ENCODE measurements at places on chromosomes 2 and 18.
A peak's percentile ranks its signal among the peaks of the same experiment; 100 is the strongest.

- DNase-seq: no peak
Observed at GRCh38 chr2:106566050-106566449, 78.9 kb downstream of the CD8B2 start.

DNA sequence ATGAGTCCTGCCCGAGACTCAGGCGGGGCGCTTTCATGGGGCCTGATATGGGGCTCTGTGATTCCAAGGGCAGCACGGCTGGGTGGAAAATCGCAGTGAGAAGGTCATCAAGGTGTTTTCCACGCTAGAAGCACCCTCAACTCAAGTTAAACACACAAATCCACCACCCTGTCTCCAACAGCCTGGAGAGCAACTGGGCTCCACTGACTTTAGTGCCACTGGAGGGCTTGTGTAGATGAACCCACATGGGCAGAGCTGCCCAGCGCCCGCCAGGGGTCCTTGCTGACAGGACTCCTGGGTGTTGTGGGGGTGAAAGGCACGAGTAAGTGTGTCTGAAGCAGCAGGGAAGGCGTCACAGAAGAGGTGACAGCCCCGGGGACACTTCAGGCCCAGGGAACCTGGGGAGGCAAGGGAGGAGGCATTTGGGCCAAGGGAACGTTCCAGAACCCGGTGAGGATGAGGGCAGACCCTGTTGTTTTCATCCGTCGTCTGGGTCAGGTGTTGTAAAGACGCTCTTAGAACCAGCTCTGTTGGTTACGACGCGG is 51.8 kb upstream of the CTDP1 start:
- no peak for DNase-seq

DNA sequence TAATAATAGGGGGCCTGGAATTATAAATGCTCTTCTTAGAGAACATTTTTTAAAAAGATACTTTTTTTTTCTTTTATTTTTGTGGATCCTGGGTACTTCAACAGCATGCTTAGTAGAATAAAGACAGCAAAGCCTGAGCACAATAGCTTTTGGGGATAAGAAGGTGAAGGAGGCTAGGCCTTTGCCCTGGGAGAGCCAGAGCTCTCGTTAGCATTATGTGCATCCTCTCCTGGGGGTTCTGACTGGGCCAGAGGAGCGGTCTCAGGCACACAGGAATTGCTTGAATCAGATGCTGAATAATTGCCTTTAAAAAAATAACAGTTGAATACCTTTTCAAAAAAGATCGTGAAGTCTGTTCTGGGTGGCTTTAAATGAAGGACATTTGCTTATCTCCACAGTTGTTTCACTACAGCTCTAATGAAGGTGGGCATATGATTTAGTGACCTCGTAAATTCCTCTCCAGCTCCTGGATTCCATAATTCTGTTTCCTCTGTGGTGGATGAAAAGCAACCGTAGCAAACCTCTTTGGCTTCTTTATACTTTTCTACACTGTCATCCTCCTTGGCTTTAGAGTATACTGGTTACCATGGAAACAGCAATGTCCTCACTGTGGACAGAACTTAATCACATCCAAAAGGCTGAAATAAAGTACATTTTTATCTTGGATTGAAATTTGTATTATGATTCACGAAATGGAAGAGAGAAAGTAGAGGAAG is 133.8 kb downstream of the MAIP1 start:
- DNase-seq: no peak

DNA sequence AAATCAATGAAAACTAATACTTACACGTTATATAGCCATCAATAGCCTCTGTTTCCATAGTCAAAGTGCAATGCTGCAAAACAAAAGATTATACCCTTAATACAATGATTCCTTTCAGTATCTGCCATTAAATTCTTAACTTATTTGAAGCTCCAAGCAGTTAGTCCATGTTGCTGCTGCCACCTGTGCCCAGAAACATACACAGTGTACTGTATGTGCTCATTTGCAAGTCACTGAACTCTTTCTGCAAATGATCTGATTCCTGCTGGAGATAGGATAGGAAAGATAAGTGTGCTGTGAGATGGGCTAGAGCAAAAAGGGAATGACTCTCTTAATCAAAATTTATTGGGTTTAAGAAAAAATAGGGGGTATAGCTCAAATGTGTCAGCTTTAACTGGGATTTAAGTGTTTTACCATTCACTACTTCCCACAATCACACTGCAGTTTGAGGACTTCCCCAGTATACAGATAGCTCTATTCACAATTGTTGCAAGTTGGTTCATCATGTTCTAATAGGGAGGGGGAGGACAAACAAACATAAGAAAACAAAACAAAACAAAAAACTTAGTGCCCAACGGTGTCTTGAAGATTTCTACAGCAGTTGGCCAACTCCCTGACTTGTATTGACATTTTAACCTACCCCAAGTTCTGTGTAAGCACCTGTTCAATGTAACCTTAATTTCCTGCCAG is 2.7 kb downstream of the IKZF2 start:
- DNase-seq: no peak

- no peak for DNase-seq
Observed at GRCh38 chr2:115584507-115584906, 1142.1 kb downstream of the DPP10 start.

DNA sequence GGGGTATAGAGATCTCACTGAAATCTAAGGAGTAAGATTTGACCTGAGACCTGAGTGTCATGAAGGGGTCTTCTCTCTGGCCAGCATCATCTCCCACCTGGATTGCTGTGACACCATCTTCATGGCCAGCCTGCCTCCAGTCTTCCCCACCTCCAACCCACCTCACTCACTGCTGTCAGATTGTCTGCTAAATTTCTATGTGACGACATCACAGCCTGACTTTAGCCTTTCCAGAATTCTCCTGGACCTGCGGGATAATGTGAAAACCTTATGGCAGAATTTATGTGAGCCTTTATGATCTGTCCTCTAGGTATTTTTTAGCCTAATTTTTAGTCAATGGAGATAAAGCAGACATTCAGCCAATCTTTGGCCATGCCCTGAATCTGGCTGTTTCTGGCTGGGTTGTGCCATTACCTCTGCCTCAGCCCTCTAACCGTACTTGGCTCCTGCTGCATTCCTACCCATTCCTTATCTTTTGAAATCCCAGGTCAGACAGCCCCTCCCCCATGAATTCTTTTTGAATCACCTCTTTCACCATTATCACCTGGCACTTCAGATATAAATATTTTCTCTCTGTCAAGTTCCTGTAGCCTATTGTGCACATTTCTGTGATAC is 66.4 kb upstream of the MMADHC start:
- DNase-seq: no peak

- no peak for DNase-seq
Observed at GRCh38 chr2:36427790-36428243, 72.2 kb downstream of the CRIM1 start.

GRCh38 chr18:39846265-39846664 is 2108.8 kb upstream of the PIK3C3 start:
- DNase-seq: no peak

DNA sequence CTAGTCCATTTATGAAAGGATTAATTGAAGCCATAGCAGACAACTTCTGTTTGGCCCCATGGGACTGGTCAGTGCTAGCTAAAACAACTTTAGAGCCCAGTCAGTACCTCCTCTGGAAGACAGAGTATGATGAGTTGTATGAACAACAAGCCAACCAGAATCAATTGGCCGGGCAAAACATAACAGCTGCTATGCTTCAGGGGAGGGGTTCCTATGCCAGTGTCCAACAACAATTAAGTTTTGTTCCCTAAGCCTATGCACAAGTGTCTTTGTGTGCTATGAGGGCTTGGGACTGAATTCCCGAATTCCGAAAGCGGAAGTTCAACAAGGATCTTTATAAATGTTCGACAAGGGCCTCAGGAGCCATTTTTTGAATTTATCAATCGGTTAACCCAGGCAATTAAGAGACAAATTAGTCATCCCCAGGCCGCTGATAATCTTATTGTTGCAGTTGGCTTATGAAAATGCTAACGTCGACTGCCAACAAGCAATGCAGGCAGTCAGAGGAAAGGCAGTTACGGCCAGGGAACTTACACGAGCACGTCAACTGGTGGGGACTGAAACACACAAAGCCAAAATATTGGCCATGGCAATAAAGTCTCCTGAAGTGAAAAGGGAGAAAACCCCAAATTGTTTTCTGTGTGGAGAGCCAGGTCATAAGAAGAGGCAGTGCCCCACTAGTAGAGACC is 57.9 kb downstream of the ZNF638 start:
- no peak for DNase-seq

- DNase-seq: no peak
Observed at GRCh38 chr2:215503381-215503780, 67.5 kb upstream of the FN1 start.

GRCh38 chr2:241940329-241940728 is 70.8 kb downstream of the RTP5 start:
- no peak for DNase-seq

- DNase-seq: no peak
Observed at GRCh38 chr2:58853420-58853819, 612.3 kb upstream of the FANCL start.

DNA sequence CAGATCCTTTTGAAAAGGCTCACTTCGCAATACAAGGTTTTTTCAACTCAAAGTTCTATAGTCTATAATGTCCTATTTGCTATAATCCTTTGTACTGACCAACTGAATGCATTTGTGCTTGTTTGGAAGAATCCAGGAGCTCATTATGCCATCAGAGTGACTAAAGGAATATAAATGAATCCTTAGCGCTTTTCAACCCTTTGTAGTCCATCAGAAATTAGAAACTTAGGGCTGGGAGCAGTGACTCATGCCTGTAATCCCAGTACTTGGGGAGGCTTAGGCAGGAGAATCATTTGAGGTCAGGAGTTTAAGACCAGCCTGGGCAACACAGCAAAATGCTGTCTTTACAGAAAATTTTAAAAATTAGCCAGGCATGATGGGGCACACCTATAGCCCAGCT is 330.2 kb upstream of the CHAC2 start:
- DNase-seq: no peak

DNA sequence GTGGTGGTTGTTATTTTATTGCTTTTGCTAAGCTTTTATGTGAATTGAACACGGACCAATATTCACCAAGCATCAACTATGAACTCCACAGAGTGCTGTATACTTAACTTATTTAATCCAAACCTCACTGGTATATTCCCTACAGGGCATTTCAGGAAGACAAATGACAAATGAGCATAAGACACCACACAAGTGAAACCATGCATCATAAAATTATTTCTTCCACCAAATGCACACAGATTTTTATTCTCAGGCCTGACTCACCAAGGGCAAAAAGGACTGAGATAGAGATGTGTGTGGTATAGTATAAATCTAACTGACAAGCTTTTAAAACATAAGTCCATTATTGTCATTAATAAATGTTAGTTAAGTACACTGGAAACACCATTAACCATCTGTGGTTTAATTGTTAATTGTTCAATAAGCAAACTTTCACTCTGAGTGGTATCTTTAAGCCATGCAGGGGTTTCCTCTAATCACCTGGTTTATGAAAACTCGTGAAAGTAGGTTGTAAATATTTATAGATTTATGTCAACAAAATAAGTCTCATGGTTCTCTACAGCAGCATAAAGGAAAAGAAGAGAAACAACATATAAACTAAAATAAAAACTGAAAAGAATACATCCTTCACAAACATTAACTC is 77.6 kb upstream of the CRIM1 start:
- DNase-seq: no peak

DNA sequence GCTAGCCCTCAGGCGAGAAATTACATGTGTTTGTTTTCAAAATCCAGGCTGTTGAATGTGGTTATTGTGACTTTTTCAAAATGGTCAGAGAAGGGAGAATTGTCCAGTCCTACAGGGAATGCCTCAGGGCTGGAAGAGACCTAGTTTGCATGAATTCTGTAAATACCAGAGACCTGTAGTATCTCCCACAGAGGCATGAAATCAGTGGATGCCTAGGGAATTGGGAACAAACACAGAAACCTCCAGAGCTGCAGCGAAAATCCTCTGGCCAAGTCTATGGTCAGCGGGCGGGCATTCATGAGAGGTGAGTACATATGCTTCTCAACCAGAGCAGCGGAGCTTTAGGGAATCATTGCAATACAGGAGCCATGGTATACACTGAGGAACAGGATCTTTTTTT is 1596.5 kb upstream of the NXPH2 start:
- DNase-seq: no peak

- DNase-seq: peak; percentile 93
Observed at GRCh38 chr2:229852565-229852964, 69.2 kb downstream of the TRIP12 start.

GRCh38 chr2:8567469-8568260 is 114.2 kb upstream of the ID2 start:
- no peak for DNase-seq

DNA sequence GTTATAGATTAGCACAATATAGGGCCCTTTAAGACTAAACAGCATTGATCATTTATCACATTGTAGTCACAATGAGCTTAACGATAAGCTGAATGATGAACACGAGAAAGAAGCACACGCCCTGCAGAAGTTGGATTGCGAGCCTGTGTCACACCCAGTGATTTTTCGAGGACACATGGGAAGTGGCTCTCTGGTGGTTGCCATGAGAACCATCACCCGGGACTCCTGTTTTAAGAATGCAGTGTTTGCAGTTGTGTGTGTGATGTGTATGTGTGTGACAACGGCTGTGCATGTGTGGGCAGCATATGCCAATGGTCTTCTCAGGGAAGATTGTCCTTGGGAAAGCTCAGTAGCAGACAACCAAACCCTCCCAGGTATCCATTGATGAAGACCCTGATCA is 69.2 kb downstream of the PDCL3 start:
- no peak for DNase-seq

GRCh38 chr2:31319406-31320175 is 85.6 kb downstream of the EHD3 start:
- DNase-seq: no peak

- DNase-seq: no peak
Observed at GRCh38 chr2:222833410-222833809, 27.4 kb upstream of the ACSL3 start.

GRCh38 chr2:79099140-79099686 is 11.4 kb upstream of the REG1B start:
- DNase-seq: no peak

GRCh38 chr2:237314681-237315080 is 99.3 kb downstream of the COL6A3 start:
- DNase-seq: no peak

GRCh38 chr2:127632592-127633489 is 13.1 kb upstream of the GPR17 start:
- DNase-seq: no peak

- no peak for DNase-seq
Observed at GRCh38 chr18:22452226-22452668, 34.5 kb upstream of the CTAGE1 start.

- DNase-seq: no peak
Observed at GRCh38 chr2:99974682-99975375, 167.6 kb downstream of the AFF3 start.

DNA sequence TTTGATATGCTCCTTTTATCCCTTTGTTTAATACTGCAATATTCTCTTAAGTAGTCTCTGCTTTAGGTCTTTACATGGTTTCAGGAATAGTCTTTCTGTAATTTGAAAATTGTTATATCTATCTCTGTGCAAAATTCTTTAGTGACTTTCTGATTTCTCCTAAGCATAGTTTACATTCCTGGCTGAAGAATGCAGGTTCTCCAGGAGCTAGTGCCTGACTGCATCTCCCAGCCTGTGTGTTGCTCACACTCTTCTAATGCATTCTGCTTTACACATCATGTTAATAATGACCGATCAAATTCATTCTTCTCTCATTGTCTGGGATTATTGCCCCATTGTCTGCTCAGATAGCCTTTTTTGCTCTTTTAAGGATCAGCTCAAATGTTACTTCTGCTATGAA is 1349.2 kb downstream of the DSC3 start:
- no peak for DNase-seq

GRCh38 chr2:10075571-10076209 is 4.5 kb downstream of the CYS1 start:
- no peak for DNase-seq
